ENCODE measurements at places on chromosomes 6 and 20.
A peak's percentile ranks its signal among the peaks of the same experiment; 100 is the strongest.

- no peak for DNase-seq
These were observed 710.1 kb upstream of the ID4 start for GRCh38 chr6:19127081-19127480.

DNA sequence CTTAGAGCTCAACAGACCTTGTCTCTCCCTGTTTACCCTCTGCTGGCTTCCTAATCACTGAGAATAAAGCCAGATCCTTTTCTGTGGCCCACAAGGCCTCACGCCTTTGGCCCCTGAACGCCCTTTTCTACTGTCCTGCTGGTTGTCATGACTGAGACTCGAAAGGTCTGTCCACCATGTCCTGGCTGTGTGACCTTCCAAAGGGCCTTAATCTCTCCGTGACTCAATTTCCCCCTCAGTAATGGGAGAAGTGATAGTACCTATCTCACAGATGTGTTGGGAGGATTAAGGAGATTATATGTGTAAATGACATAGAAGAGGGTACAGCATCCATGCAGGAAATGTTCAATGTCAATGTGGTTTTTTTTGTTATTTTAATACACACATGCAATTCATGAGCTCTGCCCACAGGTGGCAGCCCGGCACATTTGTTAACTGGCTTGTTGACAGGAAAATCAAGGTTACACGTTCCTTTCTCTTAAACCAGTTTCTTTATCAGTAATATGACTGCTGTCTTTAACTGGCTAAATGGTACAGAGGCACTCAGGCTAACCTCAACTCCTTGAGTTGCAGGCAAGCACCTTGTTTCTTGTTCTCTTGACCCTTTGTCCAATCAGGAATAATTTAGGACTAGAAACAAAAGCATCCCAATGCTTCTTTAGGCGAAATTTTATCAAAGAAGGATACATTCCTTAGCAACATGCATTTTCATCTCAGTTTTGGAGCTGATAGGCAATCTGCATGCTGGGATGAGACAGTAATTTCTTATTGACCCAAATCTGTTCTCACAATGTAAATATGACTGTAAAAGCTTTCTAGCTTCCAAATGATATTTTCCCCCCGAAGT is 16.6 kb downstream of the SLC22A1 start:
- peak; percentile 9 for DNase-seq

GRCh38 chr6:42049948-42050296 is 402 bp upstream of the TAF8 start:
- DNase-seq, result no peak

- no peak for DNase-seq
These were observed 485.9 kb upstream of the JAG1 start for GRCh38 chr20:11159728-11160127.

GRCh38 chr6:16637635-16638034 is 123.6 kb downstream of the ATXN1 start:
- no peak for DNase-seq

DNA sequence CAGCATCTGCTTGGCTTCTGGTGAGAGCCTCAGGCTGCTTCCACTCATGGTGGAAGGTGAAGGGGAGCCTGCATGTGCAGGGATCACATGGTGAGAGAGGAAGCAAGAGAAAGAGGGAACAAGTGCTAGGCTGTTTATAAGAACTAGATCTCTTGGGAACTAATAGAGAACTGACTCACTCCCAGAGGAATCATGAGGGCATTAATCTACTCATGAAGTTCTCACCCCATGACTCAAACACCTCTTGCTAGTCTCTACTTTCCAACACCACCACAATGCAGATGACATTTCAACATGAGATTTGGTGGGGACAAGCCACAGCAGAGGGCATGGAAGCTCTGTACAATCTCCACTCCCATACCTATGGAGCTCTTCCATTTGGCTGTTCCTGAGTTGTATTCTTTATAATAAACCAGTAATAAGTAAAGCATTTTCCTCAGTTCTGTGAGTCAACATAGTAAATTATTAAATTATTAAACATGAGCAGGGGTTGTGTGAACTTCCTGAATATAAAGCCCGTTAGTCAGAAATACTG is 524.1 kb upstream of the NRSN1 start:
- no peak for DNase-seq

GRCh38 chr6:72305971-72306370 is 315.9 kb upstream of the KCNQ5 start:
- DNase-seq, result no peak

GRCh38 chr6:114707081-114707620 is 364.3 kb upstream of the HS3ST5 start:
- no peak for DNase-seq

GRCh38 chr20:49676581-49677291 is 36.9 kb downstream of the B4GALT5 start:
- DNase-seq, result peak; percentile 51

DNA sequence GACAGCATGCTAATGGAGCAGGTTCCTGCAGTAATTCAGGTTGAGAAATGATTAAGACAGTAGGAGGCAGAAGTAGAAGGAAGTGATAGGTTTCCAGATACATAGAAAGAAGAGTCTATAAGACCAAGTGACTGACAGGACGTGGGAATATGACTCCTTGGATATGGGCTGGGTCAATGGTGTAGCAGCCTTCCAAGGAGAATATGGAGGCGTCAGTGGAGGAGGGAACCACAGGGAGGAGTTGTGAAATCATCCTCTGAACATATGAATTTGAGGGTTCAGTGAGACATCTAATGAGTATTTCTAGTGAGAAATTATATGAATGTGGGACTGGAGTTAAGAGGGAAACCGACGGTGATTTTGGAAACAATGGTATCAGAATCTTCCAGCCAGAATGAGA is 43.3 kb downstream of the NUDT3 start:
- DNase-seq, result no peak

DNA sequence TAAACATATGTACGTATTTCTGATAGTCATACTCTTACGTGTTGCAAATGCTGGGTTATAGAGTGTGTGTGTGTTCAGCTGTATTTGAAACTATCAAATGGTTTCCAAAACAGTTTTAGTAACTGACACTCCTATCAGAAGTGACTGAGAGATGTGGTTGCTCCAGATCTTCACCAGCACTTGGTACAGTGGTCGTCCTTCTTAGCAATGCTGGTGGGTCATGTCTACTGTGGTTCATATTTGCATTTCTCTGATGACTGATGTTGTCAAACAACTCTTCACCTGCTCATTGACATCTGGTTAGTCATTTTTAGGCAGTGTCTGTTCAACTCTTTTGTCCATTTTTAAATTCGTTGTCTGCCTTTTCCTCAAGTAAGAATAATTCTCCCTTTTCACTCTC is 259.3 kb downstream of the KIF16B start:
- DNase-seq, result no peak

DNA sequence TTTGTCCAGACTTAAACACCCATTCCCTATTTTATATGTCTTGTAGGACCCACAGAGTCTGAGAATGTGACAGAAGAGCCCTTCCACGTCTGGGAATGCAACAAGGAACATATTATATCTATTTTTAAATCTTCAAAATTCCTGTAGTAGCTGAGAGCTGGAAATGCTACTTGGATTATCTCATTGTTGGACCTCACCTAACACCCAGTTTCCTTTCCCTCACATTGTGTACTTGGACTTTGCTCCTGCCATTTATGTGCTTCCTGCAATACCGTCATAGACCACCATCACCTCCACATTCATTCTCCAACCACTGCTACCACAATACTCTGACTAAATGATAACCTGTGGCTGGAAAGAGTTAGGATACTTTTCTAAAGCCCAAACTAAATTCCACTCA is 335.4 kb downstream of the COL12A1 start:
- no peak for DNase-seq

- no peak for DNase-seq
These were observed 25.8 kb upstream of the SLC17A3 start for GRCh38 chr6:25899580-25900408.

DNA sequence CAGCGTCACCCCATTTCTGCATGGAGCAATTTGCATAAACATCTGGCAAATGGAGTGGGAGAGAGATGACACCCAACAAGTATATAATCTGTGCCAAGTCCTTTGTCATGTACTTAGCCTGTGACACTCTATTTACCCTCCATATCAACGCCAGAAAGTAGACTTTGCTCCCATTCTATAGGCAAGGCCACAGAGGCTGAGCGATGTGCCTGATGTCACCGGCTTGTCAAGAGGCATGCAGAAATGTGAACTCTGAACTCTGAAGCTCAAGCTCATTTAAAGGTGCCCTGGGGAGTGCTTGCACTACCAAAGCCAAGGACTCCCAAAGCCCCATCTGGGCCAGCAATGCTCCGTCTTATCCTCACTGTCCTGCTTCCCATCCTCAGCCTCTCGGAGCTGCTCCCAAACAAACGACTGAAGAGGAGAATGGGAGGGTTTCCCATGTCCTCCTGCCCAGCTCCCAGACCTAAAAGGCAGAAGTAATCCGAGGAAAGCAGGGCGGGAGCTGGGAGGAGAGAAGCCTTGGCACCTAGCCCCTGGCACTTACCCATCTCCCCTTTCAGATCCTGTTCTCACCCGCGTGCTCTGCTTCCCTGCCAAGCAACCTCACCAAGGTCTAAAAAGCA is 9.2 kb downstream of the CPNE5 start:
- no peak for DNase-seq

GRCh38 chr6:131631625-131632289 is 3.7 kb upstream of the MED23 start:
- no peak for DNase-seq

- DNase-seq, result no peak
These were observed 110.4 kb downstream of the LIN28B start for GRCh38 chr6:105067329-105067728.

- no peak for DNase-seq
These were observed 429.1 kb upstream of the CDH4 start for GRCh38 chr20:60822699-60823607.
